ENCODE measurements at places on chromosomes 16 and 17. TPM values are rescaled to one million over a fixed set of nuclear protein-coding genes. Genes with fewer than 3 reads are reported as not detected.

The SRRM2 gene
- total RNA-seq, result 38.5 TPM

The YBX2 gene
- 0.07 TPM for total RNA-seq

The HS3ST4 gene
- not detected for total RNA-seq

The CCL17 gene
- not detected for total RNA-seq

The PHKB gene
- 48.3 TPM for total RNA-seq

DNA sequence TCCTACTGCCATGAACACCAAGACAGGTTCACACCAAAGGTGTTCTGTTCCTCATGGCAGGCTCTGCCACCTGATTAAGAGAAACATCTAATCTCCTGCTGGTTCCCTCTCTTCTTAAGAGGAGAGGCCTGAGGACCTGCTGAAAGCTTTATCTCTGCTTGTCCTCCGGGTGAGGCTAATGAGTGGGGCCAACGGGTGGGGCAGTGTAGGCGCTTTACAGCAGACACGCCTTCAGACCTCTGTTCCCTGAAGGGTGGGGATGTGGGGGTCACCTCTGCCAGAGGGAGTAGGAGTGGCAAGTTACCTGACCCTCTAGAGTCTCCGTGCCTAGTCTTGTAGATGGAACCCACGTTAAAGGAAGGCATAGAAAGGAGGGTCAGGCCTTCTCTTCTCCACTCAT is 4.2 kb upstream of the MRM1 start:
- DNase-seq, result no peak

- no peak for DNase-seq
Measured at GRCh38 chr17:80805032-80805751, 186.4 kb upstream of the CHMP6 start.

DNA sequence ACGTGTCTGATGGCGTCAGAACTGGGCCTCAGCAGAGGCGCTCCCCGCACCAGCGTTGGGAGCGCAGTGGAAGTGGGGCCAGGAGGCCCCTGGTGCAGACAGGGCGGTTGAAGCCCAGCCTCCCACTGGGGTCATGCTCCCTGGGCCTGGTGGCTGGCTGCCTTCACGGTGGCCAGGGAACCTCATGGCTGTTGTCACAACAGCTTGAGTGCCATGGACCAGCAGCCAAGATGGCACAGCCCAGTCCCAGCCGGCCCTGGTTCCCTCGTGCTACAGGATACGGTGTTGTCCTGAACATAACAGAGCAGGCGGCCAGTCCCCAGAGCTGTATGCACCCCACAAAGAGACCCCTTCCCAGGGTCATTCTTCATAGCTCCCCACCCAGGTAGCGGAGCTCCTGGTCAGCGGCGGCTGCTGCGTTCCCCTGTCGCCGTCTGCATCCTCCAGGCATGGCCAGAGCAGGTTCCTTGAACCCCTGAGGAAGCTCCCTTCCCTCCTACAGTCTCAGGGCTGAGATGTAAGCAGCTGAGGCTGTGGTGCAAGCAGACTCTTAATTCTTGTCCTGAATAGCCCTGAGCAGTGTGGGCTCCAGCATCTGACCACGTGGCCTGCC is 29.7 kb downstream of the NME3 start:
- DNase-seq, result no peak

GRCh38 chr16:87757841-87758426 is 7.9 kb downstream of the KLHDC4 start:
- DNase-seq, result no peak

GRCh38 chr17:56707312-56708219 is 114.1 kb downstream of the NOG start:
- no peak for DNase-seq

- no peak for DNase-seq
Measured at GRCh38 chr16:68105611-68106010, 20.4 kb downstream of the NFATC3 start.

DNA sequence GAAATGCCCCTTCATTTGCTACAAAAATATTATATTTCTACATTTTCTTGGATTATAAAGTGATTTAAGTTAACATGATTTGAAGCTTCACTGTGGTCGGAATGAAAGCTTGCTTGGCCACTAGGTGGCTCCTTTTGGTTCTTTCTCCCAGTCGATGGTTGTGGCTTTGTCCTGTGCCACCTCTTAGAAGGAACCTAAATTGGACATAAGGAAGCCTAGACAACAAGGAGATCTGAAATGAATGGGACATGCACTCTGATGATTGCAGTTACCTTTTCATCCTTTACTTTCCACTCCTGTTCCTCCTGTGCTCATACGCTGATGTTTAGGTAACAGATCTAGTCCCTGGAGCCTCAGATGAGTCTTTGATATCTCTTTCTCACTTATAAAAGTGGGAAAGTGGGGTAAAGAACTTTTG is 39.2 kb downstream of the FTO start:
- DNase-seq, result no peak

DNA sequence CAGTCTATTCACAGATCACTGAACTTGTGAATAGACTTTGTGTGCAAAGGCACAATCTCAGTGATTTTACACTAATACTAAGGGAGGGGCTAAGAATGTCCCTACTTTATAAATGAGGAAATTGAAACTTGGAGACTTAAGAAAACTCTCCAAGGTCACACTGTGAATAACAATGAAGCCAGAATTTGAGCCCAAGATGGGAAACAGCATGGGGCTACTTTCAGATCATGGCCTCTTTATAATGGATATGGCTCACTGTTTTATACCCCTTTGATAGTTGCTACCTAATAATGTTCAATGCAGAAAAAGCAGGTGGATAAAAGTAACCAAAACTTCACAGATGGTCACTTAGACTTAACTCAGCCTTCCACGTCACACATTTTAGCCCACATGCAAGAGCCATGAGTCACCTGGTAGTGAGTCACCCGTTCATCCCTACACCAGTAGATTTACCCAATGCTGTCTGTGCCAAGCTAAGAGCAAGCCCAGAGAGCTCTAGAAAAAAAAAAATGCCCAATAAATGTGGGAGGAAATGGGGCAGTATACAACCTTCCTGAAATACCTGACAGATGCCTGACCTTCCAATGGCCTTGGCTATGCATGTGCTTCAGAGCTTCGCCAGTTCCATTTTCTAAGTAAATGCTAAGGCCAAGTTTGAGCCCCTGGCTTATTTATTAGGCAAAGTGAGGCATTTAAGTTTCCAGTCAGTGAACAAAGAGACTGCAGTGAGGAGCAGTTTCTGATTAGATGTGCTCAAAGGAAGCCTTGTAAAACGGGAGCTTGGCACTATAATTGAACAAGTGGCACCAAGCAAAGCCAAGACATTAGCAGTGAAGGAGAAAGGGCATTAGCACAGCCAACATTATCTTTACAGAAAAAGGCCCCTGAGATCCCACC is 219.7 kb downstream of the TMEM114 start:
- DNase-seq, result no peak

GRCh38 chr16:78869492-78869891 is 731.0 kb downstream of the MAF start:
- no peak for DNase-seq

GRCh38 chr17:42155614-42156045 is 841 bp upstream of the RAB5C start:
- DNase-seq, result no peak

DNA sequence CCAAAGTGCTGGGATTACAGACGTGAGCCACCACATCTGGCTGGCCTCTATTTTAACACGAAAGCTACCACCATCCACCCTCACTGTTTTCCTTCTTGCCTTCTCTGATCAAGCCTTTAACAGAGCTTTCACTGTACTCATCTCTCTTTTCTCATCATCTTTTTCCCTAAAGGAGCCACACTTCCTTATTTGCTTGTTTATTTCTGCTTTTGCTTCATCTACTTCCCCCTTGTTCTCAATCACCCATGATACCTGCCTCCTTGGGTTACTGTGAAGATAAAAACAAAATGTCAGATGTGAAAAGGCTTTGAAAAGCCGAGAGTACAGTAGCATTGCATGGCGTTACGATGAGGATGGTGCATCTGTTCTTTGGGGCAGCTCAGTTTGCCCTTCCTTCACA is 79.9 kb downstream of the ZNF18 start:
- no peak for DNase-seq

- DNase-seq, result no peak
Measured at GRCh38 chr17:29591737-29592608, 959 bp upstream of the ANKRD13B start.

DNA sequence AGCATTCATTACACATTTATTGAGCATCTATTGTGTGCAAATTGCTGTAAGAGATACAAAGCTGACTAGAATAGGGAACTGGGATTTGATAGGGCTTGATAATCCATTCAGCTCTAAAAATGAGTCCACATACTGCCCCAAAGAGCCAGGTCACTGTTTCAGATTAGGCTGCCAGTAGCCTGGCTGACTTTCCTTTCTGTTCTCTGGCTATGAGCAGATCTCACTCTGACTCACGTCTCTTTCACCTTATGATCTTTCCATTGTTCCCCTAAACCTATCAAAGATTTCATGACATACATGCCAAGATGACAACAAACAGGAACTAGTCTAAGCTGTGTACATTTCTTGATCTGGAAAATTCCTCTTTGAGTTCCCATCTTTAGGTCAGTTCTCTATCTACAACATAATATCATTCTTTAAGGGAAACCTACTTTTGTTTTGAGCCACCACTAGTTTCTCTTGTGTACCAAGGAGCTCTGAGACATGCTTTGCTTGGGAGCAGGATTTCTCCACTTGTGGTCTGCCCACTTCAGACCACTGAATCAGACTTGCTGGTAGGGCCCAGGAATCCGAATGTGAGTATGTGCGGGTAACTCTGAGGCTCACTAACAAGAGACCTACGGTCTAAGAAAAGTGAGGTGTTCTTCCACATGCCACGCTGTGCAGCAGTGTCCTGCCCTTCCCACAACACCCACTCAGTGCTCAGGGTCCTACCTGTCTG is 40.9 kb upstream of the ICAM2 start:
- DNase-seq, result peak; percentile 71

GRCh38 chr16:17770104-17770503 is 299.3 kb upstream of the XYLT1 start:
- DNase-seq, result no peak

GRCh38 chr16:81715358-81716196 is 63.5 kb upstream of the PLCG2 start:
- no peak for DNase-seq

DNA sequence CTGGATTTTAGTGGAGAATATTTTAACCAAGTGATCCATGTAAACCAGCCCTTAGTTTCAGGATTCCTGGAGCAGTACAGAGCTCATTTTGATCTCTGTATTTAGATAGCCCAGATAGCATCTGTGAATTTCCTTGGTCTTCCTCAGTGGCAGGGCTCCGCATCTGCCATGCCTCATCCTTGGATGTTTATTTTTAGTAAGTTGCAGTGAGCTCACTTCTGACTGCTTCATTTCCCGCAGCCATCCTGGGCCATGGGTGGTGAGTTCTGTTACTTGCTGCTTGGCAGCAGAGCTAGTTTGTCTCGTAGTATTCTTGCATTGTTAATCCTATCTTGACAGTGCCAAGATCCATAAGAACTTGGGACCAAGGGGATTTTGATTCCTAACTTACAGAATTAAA is 33.7 kb downstream of the IST1 start:
- DNase-seq, result peak; percentile 37

GRCh38 chr17:82061047-82061925 is 4.3 kb downstream of the DUS1L start:
- DNase-seq, result no peak

All from pulmonary artery endothelial cell (primary cell).